Upper lobe of right lung (tissue), 1 donor: ENCODE measurements at places on chromosomes 2 and 18.

DNA sequence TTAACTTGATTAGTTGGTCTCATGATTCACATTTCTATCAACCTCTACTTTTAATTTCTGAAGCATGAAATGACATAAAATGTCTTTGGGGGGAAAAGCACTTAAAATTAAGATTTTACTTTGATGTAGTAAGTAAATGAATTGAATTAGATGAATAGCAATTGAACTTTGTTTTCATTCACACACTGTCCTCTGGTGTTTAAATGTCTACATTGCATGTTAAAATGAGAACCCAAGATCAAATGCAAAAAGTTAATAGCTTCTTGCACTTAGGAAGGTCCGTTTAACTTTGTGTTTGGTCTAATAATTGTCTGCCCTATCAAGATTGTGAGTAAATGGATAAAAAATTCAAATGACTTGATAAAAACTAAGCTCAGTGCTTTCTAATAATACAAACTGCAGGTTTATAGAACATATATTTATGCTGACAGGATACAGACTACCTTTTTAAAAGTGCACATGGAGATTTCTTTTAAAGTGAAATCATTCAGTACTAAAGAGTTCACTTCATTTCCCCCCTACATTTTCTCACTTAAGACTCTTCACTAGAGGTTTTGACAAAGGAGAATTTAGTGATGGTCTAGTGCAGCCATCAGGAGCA, 156.2 kb upstream of the NABP1 start:
- no peak for DNase-seq

DNA sequence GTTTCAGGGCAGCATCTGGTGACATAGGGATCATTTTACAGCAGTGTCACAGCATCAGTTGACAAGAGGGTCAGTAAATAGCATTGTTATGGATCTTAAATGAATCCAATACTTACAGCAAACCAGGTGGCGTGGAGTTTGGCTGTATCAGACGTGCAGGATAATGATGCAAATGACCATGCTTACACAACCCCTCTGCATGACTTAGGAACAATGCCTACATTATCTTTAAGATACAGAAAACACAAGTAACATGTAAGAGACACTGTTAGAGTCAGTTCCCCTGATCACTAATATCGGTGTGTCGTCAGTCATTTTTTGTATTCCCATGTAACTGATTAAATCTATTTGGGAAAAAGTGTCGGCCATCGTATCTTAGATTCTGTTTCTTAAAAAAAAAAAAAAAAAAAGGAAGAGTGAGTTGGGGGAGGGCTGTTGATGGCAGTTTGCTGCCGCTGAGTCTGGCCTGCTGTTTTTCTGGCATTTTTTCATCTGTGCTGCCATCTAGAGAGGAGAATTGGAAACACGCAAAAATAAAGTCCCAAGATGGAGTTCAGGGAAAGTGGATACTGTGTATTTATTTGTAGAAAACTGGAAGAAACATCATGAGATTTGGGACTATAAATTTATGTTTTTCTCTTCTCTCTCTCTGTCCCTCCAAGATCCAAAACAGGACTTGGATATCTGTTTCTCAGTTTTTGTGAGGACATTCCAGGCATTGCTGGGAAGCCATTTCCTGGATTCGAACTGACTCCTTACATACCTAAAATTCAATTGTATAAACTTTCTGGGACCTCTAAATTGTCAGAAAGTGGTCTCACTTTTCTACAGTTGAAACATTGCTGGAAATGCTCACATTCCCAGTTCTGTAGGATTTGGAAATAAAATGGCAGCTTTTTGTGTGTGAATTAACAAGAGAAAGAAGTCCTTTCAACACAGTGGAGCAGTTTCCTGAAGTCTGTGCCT, 60.3 kb upstream of the AGPS start:
- DNase-seq = no peak

DNA sequence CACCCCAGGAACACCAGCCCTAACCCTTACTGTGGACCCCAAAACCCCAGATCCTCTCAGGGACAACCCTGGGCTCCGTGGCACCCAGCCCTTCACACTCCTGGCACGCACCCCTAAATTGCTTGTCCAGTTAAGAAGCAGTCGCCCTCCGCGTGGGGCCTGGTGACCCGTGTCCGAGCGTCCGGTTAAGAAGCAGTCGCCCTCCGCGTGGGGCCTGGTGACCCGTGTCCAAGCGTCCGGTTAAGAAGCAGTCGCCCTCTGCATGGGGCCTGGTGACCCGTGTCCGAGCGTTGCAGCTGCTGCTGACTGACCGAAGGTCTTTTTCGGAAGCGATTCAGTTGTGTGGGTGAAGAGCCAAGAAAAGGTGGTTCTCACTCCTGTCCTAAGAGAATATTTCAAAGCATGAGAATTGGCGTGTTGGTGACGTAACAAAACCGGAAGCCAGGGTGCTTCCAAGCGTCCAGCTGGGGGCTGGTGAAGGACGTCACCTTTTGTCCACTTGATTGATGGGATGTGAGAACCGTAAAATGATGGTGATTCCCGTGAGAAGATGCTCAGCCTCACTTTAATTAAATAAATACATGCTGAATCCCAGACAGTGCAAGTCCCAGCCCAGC, 70.5 kb downstream of the KCNG2 start:
- peak; percentile 63 for DNase-seq

GRCh38 chr18:332721-333510, 65.1 kb upstream of the THOC1 start:
- DNase-seq = no peak

GRCh38 chr2:24461685-24462084, 29.4 kb upstream of the NCOA1 start:
- no peak for DNase-seq

- DNase-seq = no peak
Observed at GRCh38 chr2:60977562-60977895, 40.0 kb upstream of the PEX13 start.

DNA sequence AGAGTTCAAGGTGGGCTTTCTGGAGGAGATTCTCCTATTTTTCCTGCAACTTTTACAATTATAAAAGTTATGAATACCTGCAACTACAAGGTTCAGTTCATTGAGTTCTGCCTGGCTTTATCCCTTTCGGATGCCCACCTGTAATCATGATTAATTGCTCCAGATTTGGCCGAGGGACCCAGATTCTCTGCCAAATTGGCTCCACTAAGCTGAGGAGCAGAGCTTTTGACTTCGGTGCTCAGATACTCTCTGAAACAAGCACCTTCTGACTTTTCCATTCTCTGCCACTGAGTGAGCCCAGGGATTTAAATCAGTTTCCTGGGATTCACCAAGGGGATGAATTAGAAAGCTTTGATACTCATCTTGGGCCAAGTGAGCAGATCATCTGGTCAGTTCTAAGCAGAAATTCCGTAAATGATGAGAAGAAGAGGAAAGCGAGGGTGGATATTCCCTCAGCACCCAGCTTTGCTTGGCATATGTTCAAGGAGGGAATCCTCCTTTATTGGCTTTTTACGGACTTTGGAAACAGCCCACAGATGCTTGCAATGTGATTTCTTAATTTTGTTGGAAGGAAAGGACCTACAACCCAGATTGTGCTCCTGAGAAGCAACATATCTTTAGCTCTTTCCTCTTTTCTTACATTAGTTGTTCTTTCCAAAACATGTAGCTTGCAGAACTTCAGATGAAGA, 179.2 kb downstream of the SETBP1 start:
- no peak for DNase-seq

- DNase-seq = no peak
Observed at GRCh38 chr18:3067722-3068121, 54.8 kb upstream of the LPIN2 start.

GRCh38 chr2:33530690-33531548, 54.5 kb downstream of the RASGRP3 start:
- no peak for DNase-seq
